ENCODE measurements at places on chromosomes 4 and X.

- peak; percentile 64 for DNase-seq
Observed at GRCh38 chr4:83043801-83044407, 8.9 kb downstream of the COPS4 start.

DNA sequence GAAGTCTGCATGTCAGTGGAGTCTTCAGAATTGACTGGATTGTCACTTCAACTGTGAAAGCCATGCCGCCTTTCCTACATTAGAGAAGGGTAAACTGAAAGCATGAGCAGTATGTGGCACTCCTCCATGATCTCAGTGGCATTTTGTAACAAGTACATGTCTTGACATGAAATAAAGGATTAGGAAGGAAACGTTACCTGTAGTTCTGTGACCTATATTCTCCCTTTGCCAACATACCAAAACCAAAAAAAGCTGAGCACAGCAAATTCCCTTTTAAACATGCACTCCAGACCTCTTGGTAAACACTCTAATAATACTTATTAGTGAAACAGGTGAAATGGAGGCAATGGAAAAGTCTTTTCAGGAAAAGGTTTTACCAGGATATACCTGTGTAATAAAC, 344.2 kb downstream of the GRIA2 start:
- DNase-seq = no peak

DNA sequence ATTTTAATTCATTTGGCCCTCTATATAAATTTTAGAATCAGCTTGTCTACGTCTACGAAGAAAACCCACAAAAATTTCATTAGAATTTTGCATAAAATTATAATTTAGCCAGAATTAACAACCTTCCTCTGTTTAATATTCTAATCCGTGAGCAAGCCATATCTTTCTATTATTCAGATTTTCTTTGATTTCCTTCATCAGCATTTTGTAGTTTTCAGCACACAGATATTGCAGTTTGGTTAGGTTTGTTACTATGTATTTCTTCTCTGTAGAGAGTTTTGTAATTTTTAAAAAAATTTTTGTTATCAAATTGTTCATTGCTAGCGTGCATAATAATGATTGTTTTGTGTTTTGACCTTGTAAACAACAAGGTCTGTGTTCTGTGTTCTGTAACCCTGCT, 34.9 kb upstream of the PRDM8 start:
- no peak for DNase-seq

- DNase-seq = no peak
Observed at GRCh38 chr4:185541251-185541727, 6.0 kb upstream of the PDLIM3 start.

GRCh38 chr4:145154573-145154972, 25.8 kb downstream of the OTUD4 start:
- peak; percentile 28 for DNase-seq

All from fibroblast of skin of right biceps (primary cell).